ENCODE measurements at places on chromosomes 5 and 9. TPM values are rescaled to one million over a fixed set of nuclear protein-coding genes. Genes with fewer than 3 reads are reported as not detected.

- peaks cover 77% of the 10 kb centered on the region for H3K27me3 ChIP-seq
- peak overlapping the region; percentile 89 for H3K4me3 ChIP-seq
- no peak overlapping the region for H3K27ac ChIP-seq
- DNase-seq = no peak
- H3K36me3 ChIP-seq = no peaks in the 10 kb centered on the region
Measured at GRCh38 chr5:107671742-107672210, 1.0 kb upstream of the EFNA5 start.

DNA sequence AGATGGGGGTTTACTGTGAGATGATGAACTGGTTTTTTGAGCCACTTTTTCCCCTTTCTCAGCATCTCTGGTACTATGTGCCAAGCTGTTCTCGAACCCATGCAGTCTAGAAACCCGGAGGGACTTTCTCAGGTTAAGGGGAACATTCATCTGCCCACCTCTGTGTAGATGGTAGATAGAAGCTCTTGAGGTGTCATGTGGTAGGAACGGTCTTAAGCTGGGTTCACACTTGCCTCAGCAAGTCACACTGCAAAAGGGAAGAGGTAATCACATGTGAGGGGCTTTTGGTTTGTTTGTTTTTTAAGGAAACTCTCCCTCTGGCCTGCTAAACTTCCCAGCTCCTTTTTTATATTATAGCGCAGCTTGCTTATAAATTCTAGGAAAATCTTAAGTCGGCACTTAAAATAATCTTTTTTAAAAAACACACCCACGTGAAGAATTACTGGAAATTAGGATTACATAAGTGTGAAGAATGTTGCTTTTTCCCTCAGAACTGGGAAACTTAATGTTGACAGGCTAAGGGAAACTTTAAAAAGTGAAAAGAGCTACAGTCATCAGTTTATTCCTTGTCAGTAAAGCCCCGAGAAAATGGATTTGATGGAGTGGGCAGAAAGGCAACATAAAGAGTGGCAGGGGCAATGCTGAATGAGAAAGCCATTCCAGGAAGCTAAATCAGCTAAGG is 430.3 kb downstream of the ARHGEF28 start:
- H3K36me3 ChIP-seq = no peaks in the 10 kb centered on the region
- no peaks in the 10 kb centered on the region for H3K4me1 ChIP-seq
- DNase-seq = no peak
- no peak overlapping the region for H3K4me3 ChIP-seq
- H3K27ac ChIP-seq = no peak overlapping the region

GRCh38 chr5:10145923-10146401 is 103.7 kb downstream of the ATPSCKMT start:
- peaks cover 14% of the 10 kb centered on the region for H3K27me3 ChIP-seq
- no peaks in the 10 kb centered on the region for H3K36me3 ChIP-seq
- DNase-seq = no peak

Gene FST
- 2.5 TPM for total RNA-seq

Gene FGFR4
- total RNA-seq = 0.62 TPM

Measured in activated T-cell treated with anti-CD3 and anti-CD28 coated beads, Interleukin-2, amount 50 U/mL, for 72 hours (primary cell).